ENCODE measurements at places on chromosomes 13 and 19.

- no peak for DNase-seq
These were observed 205.5 kb downstream of the DCLK1 start for GRCh38 chr13:35925669-35926068.

- DNase-seq, result peak; percentile 24
These were observed 76.9 kb downstream of the TNFSF13B start for GRCh38 chr13:108346376-108346775.

- DNase-seq, result no peak
These were observed 721.9 kb upstream of the SLC10A2 start for GRCh38 chr13:103788061-103788652.

DNA sequence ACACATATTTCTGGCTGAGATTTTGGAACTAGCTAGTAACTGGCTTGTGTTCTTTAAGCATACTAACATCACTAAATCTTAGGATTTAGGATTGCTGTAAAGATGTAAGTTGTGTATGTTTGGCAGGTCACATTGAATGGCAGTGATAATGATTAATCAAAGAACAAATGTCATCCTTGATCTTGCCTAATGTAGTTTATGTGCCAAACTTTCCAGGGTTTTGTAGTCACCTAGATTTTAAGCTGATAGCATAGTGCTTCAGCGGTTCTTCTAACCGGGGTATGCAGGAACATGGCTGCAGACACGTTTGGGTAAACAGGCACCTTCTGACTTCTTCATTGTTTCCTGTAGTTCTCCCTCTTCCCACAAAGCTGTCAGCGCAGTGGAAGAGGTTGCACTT lies 9.7 kb downstream of the CLN5 start:
- no peak for DNase-seq

GRCh38 chr13:104553186-104553585 lies 1487.0 kb upstream of the SLC10A2 start:
- no peak for DNase-seq

- no peak for DNase-seq
These were observed 21.4 kb downstream of the STOML3 start for GRCh38 chr13:38969187-38969586.

DNA sequence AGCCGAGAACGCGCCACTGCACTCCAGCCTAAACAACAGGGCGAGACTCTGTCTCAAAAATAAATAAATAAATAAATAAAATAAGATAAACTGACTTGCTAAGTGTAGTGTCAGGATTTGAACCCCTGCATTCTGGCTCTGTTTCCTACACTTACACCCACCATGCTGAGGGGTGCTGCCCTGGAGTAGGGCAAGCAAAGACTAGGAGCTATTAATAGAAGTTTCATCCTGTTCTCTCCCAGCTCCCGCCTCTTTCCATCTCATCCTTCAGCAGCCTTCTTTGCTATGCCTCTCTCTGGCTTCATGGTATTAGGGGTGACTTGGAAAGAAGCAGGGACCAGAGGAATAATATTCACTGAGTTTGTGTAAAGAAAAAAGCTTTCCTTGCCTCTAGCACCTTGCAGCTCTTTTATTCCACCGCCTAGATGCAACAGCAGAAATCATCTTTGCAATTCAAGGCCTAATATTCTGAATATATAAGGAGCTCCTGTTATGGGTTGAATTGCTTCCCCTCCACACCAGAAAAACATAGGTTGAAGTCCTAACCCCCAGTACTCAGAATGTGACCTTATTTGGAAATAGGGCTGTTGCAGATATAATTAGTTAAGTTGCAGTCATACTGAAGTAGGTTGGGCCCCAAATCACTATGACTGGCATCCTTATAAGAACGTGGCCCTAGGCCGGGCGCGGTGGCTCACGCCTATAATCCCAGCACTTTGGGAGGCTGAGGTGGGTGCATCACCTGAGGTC lies 8.7 kb upstream of the PLAUR start:
- no peak for DNase-seq

DNA sequence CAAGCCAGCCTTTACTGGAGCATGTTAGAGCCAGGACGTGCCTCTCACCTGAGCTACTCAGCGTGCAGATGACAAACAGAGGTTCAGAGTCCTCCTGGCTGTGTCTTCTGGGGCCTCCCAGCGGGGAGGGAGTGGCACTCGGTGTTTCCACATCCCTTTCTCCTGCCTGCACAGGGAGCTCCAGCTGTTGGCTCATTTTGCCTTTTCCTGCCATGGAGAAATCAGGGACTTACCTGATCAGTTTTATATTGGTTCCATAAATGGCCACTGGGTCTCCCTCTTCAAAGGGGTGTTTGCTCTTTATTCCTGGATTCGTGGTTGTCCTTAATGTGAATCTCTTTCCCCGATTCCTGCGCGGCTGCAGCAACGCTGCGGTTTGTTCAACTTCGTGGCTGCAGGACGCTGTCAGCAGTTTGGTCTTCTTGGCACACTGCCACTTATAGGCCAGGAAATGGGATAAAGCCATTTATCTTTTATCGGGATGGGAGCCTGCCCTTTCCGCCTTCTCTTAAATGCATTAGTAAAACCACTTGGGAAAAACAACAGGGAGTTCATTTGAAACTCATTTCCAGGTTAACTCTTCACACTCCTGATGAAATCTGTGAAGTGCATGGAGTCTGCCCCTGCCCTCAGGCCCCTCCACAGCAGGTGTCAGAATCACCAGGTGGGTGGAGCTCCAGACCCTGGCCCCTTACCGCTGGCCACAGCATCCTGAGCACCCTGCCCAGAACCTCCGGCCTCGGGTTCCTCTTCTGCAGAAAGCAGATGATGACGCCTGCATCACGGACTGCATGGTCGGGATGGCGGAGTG lies 39.8 kb upstream of the MCF2L start:
- DNase-seq, result no peak
